ENCODE measurements at places on chromosomes 7 and 10.

DNA sequence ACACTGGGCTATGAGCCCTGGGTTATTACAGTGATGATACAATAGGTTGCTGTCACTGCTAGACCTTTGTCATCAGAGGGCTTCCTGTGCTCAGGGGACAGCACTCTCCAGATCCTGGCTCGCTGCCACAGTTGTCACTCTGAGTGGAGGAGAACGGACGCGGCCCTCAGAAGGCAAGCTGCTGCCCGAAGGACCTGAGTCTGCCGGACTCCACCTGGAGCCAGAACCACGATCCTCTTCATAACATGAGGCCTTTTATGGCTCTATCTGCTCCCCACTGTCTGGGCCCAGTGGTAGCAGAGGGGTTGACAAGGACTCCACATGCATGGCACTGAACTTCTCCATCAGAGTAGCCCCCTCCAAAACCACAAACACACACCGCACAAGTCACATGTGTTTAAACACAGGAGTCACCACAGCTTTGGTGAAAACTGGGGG is 94.7 kb upstream of the EFCAB10 start:
- DNase-seq: no peak

- no peak for DNase-seq
Observed at GRCh38 chr7:131040467-131040932, 287.2 kb upstream of the MKLN1 start.

DNA sequence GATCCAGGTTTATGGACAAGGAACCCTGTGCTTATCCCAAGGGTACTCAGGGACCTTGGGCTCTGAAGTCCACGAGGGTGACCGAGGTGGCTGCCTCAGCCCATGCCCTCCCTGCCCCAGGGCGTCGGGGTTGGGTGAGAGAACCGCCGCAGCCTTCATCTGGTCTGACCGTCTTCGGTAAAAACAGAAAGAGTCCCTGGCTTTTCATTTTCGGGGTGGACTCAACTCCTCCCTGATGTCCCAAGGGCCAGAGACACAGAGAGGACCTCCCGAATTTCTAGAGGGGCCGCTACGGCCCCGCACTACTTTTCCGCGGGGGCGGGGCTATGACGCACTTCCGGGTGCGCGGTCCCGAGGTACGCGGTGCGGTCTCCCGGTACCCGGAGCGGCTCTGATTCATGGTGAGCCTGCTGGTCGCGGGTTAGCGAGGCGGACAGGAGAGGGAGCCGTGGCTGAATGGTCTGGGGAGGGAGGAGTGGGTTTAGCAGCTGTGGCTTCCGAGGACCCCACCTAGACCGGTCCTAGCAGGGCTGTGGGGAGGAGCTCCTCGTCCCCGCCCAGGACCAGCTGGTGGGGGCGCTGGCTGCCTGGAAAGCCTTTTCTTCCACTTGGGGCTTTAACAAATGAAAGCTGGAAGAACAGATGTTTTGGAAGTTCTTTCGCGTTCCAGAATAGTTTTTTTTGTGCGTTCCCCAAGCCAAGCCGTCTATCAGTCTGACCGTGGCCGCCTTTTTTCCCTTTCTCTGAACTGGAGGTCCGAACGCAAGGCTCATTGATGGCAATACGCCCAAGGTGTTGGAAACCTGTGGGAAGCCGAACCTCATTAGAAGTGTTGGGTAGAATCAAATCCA is at the start of gene ZSCAN21:
Gene ZSCAN21 (plus strand): TSS at position 334 of the 851 bp plus-strand sequence. CDS start 7,233 bp downstream, outside the sequence.
- no peak for DNase-seq

- DNase-seq: no peak
Observed at GRCh38 chr10:121594076-121594475, 4.2 kb downstream of the FGFR2 start.

GRCh38 chr10:89197473-89197872 is 9.6 kb downstream of the CH25H start:
- DNase-seq: no peak

- DNase-seq: no peak
Observed at GRCh38 chr7:13797545-13797944, 191.9 kb downstream of the ETV1 start.

GRCh38 chr7:106327538-106328481 is 43.0 kb upstream of the NAMPT start:
- DNase-seq: no peak

DNA sequence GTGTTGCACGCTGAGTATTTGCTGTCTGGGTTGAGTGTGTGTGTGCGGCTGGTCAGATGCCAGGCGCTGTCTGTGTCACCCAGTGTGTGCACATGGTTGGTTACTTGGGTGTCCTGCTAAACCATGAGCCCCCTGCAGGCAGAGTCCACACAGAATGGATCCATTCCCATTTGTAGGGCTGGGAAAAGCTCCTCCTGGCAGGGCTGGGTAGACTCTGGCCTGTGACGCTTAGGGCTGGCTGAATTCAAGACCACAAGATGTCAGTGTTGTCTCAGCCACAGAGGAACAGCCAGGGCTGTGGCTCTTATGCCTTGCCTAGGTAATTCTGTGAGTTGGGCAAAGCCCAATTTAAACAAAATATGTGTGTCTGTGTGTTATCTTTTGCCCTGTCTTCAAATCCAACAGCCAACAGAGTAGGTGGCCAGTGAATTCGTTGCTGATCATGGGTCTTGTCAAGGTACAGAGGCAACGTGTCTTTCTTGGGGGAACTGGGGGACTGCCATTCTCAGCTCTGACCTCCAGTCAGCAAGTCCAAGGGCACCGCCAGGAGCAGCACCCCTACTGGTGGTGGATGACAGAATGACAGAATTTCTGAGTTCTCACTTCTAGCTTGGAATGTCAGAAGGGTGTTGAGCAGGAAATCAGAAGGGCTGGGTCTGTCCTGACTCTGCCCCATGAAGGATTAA is 285.1 kb downstream of the CCSER2 start:
- DNase-seq: no peak

- DNase-seq: no peak
Observed at GRCh38 chr10:88735661-88736060, 24.2 kb upstream of the LIPN start.

GRCh38 chr7:51335057-51335456 is 18.4 kb upstream of the COBL start:
- no peak for DNase-seq

DNA sequence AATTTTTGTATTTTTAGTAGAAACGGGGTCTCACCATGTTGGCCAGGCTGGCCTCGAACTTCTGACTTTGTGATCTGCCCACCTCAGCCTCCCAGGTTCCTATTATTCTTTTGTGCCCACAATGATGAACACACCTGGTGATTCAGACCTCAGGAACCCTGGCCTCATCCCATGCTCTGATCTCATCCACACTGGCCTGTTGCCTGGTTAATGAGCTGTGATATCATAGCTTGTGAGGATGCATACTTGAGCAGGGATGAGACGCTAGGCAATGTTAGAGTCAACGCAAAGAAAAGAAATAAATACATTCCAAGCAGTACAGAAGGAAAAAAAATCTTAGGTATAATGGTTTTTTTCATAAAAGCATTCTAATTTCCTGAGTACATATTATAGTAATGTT is 82.4 kb upstream of the RNF32 start:
- DNase-seq: no peak

DNA sequence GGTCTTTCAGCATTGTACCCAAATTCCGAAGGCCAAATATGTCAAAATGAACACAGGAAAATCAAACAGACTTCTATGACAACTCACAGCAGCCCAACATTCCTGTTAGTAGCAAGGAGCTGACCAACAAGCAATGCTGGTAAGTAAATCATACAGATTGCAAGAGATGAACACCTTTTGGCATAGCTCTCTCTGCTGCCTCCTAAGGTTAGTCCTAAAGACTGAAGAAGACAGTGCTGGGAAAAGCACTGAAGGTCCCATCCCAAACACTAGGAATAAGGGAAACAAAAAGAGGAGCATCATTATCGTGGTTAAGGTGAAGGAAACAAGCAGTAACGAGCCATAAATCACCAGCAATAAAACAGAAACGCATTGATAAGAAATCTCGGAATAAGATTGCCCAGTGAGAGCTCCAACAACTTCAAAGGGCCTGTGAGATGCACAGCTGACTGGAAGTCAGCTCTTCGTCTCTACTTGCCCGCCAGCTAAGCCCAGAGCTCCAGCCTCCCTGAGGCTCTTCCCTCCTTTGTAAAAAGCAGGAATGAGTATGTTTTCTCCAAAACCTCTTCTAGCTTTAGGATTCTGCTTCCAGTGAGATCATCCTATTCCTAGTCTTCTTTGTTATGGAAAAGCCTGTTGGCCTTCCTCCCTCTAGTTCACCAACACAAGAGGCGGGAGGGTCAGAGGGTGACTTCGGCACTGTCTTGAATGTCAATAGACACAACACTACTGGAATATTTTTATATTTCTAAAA is 15.3 kb downstream of the NUDT5 start:
- DNase-seq: no peak

DNA sequence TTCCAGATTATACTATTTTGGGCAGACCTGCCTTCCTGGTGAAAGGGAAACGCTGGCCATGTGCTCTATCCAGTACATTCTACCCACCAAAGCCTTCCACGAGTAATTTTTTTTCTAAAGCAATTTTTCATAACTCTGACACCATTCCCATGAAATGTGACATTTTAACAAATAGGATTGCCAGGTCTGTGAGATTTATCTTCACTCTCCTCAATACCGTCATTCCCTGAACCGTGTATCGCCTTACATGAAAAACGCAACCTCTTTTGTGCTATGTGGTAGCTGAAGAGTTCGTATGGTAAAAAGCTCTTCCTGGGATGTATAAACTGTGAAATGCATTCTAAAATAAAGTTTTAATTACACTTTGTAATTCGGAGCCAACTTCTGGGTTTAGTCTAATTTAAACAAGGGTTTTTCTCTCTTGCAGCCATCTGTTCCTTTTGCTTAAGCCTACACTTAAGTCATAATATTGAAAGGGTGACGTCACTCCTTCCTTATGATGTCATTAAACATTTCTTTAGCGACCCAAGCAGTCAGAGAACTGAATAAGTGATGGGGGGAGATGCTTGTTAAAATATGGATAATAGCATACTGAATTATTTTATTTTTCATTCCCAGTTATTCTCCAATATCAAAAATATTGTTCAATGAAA is 27.7 kb downstream of the C1QL3 start:
- DNase-seq: no peak

DNA sequence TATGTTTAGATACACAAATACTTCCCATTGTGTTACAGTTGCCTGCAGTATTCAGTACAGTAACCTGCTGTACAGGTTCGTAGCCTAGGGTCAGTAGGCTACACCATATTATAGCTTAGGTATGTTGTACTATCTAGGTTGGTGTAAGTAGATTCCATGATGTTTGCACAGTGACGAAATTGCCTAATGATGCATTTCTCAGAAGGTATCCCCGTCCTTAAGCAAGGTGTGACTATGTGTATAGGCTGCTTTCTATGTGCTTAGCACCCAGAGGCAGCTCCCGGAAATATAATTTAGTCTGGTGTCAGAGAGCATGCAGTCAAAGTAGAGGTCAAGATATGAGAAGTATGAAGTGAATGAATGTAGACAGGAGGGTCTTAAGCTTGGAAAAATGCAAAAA is 9.8 kb downstream of the MAPK8 start:
- DNase-seq: no peak

DNA sequence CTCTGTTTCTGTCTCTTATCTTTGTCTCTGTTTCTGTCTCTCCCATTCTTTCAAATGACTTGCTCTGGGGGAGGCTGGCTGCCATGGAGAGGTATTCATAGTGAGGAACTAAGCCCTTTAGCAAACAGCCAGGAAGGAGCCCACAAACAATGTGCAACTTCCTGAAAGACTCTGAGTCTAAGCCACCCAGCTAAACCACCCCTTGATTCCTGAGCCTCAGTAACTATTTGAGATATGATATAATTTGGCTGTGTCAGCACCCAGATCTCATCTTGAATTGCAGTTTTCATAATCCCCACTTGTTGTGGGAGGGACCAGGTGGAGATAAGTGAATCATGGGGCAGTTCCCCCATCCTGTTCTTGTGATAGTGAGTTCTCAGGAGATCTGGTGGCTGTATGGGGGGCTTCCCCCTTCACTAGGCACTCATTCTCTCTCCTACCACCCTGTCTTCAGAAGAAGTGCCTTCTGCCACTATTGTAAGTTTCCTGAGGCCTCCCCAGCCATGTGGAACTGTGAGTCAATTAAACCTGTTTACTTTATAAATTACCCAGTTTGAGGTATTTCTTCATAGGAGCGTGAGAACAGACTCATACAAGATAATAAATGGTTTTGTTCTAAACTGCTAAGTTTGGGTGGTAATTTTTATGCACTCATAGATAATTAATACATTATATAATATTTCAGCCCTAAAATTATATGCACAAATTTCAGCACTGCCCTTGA is 121.2 kb upstream of the FOXP2 start:
- DNase-seq: no peak

DNA sequence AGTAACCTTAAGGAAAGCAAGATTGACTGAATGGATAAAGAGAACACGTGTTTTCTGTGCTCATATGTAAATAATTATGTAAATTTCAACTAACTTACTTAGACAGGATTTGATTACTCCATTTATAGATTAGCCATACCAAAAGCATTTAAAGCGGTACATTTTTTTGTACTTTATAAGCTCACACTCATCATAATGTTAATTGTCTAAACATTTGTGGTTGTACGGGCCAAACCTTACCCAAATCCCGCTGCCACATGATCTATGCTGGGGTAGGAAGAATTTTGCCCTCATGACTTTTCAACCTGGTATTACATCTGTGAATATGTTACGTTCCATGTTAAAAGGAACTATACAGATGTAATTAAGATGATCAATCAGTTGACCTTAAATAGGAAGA is 29.1 kb downstream of the MKX start:
- DNase-seq: no peak

DNA sequence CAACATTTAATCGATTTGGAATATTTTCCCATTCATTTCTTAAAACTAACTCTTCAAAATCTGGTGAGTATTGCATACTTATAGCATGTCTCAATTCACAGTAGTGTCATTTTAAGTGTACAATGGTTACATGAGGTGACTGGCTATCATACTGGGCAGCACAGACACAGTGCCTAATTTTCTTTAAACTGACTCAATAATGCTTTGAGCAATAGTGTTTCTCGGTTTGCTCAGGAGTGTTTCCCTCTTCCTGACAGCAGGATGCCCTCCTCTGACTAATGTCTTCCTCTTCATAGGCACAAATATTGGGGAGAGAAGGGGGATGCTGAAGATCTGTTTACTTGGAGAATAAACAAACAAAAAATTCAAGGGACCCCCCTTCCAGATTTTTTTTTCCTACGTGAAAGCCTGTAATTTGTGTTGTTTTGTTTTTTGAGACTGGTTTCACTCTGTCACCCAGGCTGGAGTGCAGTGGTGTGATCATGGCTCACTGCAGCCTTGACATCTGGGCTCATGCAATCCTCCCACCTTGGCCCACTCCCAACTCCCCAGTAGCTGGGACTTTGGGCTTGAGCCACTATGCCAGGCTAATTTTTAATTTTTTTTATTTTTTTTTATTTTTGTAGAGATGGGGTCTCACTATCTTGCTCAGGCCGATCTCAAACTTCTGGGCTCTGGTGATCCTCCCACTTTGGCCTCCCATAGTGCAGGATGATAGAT is 2.2 kb downstream of the MRC1 start:
- no peak for DNase-seq

- no peak for DNase-seq
Observed at GRCh38 chr10:33719005-33719703, 384.7 kb upstream of the NRP1 start.
